Vagina (tissue), 2 donors: ENCODE measurements at places on chromosomes 3 and 15.

- DNase-seq, result no peak
These were observed 18.3 kb downstream of the PLCD1 start for GRCh38 chr3:38011111-38011510.

- no peak for DNase-seq
These were observed 53.2 kb downstream of the MEF2A start for GRCh38 chr15:99618941-99619411.

GRCh38 chr3:21670386-21670785 is 80.6 kb downstream of the ZNF385D start:
- no peak for DNase-seq

DNA sequence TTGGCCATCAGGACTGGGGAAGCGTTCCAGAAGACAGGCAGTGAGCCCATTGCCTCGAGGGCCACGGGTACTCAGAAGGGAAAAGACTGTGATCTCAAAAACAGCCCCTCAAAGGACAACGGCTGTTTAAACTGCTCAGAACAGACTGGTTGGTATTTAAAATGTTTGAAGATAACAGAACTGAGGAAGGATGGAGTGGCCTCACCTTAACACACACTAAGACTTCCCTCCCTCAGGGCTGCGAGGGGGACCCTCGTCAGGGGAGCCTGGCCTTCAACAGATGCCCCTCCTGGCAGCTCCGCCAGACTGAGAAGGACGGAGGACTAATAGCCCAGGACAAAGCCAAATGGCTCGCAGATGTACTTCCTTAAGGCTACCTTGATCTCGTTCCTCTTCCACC is 2.6 kb downstream of the STIMATE start:
- no peak for DNase-seq

DNA sequence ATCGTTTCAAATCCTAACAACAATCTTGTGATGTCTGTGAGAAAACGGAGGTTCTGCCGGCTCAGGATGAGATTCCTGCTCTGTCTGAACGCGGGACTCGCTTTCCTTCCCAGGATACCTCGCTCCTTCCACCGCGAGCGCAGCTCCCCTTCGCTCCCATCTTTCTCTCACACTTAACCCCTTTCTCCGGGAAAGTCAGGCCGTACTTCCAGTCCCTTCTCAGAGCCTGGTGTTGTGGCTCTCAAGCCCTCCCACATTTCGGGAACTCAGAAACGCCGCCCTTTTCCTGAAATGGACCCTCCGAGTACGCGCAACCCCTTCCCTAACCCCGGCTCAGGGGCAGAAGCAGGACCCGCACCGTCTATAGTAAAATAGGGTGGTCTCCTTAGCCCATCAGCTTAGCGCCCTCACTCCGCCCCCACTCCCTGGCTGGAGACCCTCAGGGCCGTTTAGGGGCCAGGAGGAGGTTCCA is 378 bp upstream of the FEM1B start:
- DNase-seq, result no peak

DNA sequence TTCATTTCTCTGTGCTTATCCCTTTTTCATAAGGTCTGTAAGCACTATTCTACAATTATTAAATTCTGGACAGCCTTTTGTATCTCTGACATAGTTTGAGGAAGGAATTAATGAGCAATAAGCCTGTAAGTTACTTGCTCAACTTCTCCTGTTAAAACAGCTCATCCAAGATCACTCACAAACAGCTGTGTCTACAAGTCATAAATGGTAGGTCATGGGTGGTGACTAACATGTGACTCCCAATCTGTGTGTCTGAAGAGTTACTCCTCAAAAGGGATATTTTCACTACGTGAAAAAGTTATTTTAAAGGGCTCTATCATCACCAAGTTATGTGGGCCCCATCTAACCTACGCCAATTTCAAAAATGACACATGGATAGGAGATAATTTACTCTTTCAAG is 145.2 kb upstream of the CBLB start:
- no peak for DNase-seq

DNA sequence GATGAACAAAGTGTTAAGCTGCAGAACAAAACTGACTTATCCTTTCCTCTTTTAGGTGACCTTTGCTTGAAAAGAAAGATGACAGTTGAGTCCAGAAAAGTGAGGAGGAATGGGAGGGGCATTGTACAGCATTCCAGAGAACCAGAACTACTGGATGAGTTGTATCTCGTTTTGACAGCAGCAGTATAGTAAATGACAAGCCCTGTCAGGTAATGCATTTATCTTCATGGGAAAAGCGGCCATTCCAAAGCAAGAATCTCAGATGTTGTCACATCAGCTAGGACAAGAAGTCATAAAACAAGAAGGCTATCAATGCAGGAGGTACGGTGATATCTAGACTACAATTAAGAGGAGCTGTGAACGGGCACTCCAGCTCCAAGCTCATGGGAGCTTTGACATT is 421.5 kb downstream of the MAGI1 start:
- no peak for DNase-seq

DNA sequence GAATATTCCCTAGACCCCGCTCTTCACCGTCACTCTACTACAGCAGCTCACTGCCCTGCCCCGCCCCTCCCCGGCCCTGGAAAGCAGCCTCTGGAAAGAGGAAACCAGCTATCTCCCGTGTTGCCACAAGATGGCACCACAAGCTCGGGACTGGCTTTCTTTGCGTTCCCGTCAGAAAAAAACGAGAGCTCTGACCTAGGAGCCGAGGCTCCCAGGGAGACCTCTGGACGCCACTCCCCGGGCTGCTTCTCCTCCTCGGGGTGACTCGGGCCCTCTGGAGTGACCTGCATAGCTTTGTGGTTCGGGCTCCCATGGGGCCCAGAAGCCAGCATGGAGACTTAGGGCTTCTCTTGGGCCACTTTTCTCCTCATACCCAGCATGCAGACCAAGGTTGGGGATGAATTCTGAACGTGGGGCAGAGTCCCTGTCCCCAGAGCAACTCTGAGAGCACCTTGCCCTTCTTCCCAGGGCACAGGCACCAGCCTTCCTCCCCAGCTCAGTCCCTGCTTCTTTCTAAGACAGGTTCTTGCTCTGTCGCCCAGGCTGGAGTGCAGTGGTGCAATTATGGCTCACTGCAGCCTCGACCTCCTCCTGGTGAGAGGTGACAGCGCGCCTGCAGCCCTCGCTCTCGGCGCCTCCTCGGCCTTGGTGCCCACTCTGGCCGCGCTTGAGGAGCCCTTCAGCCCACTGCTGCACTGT is 19.0 kb downstream of the STOML1 start:
- no peak for DNase-seq

GRCh38 chr3:38154033-38154494 is 11.3 kb upstream of the OXSR1 start:
- peak; percentile 5 for DNase-seq

GRCh38 chr3:141737093-141737492 is 1.0 kb upstream of the RNF7 start:
- DNase-seq, result no peak

DNA sequence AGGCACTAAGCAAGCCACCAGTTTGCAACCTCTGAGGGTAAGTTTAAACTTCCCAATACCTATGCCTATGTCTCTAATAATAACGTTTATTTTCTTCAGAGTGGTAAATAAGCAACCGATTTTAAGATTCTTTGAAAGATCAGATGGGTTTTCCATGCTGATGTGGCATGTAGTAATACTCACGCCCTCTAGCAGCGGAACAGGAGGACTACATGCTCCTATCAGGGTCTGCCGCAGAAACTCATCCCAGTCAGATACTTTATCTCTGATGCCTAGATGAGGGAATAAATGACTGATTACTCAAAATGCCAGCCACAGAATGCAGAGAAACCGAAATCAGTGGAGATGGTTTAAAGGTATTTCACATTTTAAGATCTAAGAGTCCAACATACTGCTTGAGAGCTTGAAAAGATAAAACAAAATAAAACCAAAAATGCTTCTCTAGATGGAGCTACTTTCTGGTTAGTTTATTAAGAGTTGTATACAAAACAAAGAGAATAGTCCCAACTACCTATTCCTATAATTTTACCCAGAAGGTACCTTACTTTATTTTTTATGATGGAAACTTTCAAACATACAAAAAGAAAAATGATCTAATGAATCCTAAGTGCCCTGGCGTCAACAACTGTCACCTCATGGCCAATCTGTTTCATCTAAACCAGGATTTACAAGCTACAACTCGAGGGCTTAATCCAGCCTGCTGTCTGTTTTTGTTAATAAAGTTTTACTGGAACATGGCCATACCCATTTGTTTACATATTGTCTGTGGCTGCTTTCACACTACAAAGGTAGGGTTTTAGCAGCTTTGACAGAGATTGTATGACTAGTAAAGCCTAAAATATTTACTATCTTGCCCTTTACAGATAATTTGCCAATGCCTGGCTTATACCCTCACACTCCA is 37.5 kb upstream of the STIMATE start:
- DNase-seq, result no peak

- DNase-seq, result no peak
These were observed 249.1 kb downstream of the IL5RA start for GRCh38 chr3:2861120-2861519.
